Activated T-cell treated with anti-CD3 and anti-CD28 coated beads for 24 hours (primary cell): ENCODE measurements at places on chromosomes 6 and 20.

DNA sequence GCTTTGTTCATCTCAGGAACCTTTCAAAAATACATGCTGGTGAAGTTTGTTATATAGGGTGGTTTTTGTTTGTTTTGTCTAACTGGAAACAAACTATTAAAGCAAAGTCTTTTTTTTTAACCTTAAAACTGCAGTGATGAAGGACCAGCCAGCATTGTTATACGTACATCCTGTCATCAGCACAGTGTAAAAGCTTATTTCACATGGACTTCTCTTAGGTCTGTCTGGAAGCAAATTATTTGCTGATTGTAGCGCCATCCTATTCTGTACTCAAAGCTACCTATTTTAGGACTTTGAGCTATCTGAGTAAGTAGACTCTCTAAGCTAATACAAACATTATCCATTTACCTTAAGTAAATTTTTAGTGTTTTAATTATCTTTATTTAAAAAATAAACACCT is 61.7 kb downstream of the SNX9 start:
- no peak for DNase-seq

DNA sequence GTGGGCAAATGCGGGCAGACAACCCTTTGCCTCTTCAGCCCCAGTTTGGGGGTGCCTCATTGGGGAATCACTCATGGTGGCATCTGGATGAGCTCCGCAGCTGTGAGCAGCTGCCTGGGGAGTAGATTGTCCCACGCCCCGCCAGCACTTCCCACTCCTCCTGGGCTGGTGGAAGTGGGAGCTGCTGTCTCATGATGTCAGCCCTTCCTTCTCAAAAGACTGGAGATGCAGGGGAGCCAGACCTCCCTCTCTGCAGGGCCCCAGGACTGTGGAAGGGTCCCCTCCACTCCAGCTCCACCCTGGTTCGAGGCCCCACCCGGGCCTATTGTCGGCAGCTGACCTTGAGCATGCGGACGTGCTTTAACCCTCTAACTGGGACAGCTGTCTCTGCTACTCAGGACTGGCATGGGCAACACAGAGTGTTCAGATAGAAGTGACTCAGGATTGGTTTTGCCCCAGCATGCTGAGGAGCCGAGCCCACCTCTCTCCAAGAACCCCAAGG is 2.0 kb downstream of the UNC93A start:
- DNase-seq: no peak

DNA sequence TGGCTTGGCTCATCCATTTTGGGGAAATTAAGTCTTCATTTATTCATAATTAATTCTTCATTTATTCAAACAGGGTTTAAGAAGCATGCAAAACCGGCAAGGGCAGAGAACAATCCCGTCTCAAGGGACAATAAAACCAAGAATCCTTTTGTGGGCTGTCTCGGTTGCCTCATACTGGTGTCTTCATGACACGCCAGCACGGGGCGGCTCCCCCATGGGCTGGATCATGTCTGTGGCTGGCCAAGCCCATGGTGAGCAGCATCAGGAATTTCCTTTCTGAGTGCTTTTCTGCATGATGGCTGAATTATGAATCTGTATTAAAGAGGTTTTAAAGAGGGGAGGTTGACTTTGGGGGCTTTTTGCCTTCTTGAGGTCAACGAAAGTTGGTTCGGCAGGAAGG is 38.3 kb upstream of the DUSP22 start:
- DNase-seq: no peak

DNA sequence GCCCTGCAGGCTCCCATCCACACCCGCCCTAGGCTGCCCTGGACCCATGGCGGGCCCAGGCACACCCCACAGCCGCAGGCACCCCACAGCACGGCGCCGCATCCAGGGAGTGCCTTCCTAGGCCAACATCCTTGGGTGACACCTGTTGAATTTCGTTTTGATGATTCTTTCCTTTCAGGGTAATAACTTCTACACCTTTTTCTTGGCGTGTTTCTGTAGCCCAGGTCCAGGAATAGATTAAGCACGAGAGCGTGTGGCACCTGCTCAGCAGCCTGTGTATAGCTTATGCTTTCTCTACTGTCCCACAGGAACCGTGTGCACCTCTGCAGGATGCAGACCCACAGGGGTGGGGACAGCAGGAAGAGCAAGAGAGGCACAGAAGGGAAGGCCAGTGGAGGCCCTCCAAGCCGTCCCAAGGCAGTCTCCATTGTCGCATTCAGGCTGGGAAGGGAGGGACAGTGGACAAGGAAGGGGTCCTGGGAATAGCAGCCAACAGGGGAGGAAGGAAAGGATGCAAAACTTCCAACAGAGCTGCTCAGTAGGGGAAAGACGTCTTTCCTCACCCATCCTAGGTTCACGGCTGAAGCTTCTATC is 118.1 kb upstream of the AFDN start:
- no peak for DNase-seq

GRCh38 chr6:126170978-126171382 is 168.9 kb upstream of the CENPW start:
- no peak for DNase-seq

DNA sequence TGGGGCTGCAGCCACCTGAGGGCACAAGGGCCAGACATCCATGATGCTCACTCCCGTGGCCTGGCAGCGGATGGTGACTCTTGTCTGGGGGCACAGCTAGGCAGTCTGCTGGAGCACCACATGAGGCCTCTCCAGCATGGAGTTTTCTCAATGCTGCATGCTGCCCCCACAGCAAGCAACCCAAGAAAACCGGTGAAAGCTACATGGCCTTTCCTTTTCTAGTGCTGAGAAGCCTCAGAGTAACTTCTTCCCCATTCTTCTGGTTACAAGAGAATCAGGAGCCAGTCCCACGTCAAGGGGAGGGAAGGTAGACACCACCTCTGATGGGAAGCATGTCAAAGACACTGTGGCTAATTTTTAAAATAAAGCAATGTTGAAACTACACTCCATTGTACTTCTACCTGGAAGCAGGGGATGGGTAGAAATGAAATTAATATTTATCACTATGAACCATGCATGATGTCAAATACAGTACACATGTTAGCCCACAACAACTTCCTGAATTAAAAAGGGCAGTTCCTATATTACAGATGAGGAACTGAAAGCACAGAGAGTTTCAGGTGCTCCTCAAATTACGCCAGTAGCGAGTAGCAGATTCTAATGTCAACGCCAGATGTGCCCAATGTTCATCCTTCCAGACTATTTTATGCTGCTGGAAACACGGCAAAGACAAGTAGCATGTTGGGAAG is 101.5 kb downstream of the LAMP5 start:
- no peak for DNase-seq

DNA sequence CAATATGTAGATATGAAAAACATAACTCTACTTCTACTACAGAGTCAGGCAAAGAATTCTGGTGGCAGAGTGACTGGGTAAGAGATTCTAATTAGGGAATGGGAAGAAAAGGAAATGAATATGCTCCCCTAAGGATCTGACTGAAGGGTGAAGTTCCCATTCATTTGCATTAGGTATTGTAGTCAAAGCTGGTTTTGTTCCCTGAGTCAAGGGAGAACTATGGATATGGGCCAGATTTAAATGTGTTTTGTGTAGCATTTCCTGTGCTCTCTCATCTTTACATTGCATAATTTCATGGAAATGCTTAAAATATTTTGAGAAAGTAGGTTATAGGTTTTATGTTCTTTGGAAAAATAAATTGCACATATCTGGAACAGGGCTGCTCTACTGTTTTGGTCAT is 299.7 kb downstream of the BTBD3 start:
- DNase-seq: no peak

- DNase-seq: no peak
Measured at GRCh38 chr20:18657575-18657974, 69.7 kb downstream of the DTD1 start.

GRCh38 chr6:156057869-156058268 is 602.2 kb upstream of the NOX3 start:
- DNase-seq: no peak

DNA sequence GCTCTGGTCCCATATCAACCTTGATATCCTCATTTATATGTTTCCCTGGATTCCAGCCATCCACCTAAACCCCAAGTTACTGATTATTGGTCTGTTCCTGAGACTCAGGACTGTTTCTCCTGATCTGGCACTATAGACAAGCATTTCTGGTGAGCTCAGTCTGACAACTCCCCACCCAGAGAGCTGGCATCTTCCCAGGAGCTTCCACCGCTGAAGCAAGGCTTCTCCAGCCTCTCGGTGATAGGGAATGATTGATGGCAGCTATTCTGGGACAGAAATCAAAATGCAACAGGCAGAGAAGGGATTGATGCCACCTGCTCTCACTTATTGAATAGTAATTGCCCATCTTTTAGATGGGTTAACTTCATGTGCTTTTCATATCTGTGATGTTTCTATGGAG is 169.7 kb upstream of the GGTLC1 start:
- DNase-seq: no peak

DNA sequence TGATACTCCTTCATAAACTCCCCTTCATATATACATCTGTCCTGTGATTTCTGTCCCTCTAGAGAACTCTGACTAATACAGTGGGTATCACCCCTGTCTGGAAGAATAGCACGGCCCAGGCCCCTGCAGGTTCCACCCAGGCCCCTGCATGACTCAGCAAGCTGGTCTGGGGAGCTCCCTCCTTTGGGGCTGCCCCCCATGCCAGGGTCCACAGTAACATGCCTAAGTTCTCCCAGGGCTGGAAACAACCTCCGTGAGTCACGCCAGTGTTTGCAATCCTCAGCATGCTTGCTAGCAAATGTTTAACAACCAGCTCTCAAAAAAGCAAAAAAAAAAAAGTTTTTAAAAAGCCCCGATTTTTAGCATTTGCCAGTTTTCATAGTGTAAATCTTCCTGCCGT is 134.3 kb upstream of the CDH4 start:
- DNase-seq: no peak

DNA sequence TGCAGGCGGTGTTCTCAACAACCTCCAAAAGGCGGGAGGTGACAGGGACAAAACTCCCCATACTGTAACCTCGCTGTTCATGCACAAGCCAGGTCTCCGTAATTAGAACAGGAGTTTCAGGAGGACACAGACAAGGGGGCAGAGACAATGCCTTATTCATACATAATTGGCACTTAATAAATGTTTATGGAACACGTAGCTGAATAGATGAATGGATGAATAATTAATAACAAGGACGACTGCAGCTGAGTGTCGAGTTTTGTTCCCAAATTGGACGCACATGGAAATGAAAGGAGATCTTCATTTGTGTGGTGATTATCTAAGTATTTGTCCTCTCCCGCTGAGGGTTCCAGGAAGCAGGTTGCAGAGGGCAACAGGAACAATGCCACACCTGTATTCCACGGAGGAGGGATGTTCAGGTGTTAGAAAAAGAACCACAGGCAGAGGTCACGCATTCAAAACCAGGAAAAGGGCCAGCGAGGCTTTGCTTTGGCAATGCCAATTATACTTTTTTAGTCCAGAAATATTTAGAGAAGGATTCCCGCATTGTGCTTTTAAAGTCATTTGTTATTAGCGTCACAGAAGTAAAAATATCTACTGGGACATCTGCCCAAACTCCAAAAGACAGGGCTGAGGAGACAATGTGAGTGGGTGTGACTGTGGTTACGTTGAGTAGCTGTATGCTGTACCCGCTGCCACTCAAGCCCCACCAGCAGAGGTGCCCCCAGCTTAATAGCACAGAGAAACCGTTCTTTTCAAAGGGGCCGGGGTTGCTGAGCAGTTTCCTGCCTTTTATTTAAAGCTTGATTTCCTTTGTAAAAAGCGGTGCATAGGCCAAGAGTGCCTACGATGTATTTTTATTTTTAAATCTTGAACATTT is 123.3 kb downstream of the PXDC1 start:
- no peak for DNase-seq

- no peak for DNase-seq
Measured at GRCh38 chr6:149856256-149856994, 7.7 kb downstream of the LRP11 start.

GRCh38 chr20:15937179-15937578 is 636.1 kb downstream of the KIF16B start:
- no peak for DNase-seq

DNA sequence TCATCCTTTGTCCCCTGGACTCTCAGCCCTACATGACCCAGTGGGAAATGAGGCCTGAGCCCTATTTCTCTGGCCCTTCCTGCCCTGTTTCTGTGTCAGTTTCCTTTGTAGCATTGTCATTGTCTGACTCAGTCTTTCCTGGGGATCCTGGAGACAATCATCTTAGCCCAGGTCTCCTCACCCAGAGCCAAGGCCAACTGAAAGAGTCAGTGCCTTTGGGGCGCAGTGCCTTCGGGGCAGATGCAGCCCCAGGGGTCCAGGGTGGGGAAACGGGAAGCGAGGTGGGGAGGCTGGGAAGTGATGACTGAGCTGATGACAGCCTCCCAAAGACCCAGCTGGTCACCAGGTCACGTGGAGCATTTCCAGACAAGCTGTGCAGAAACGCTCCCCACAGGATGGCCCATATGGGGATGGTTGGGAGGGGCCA is 93.3 kb upstream of the SULF2 start:
- no peak for DNase-seq

DNA sequence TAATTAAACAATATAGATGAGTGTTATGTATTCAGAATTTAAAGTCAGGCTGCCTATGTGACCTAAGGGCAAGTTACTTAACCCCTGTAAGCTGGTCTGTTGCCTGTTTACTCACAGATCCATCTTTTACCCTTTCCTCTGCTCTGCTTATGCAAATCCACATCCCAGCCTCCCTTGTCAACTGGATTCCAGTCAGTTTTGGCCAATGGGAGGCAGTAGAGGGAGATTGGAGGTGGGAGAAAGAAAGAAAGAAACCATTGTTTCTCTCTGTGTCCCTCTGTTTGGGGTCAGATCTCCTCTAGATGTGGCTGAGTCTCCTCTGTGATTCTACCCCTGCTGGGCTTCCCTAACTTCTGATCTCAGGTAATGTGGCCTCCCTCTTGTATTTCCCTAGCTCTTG is 266.8 kb upstream of the PLN start:
- DNase-seq: no peak
